ENCODE measurements at places on chromosomes 7 and 10. TPM values are rescaled to one million over a fixed set of nuclear protein-coding genes. Genes with fewer than 3 reads are reported as not detected.

Gene VOPP1
- 57.5 TPM for total RNA-seq

Gene ANKRD30A
- not detected for total RNA-seq

Gene CDNF
- 0.88 TPM for total RNA-seq

Gene MYL10
- not detected for total RNA-seq

Gene NPSR1
- not detected for total RNA-seq

Gene LRRD1
- 0.29 TPM for total RNA-seq

Gene GIMAP1
- not detected for total RNA-seq

Gene CALHM1
- 0.31 TPM for total RNA-seq

Gene GBX1
- total RNA-seq, result not detected

Gene BICC1
- 10.3 TPM for total RNA-seq

Gene PRKG1
- 14.8 TPM for total RNA-seq

Gene CHCHD1
- total RNA-seq, result 45.3 TPM

Gene CYP2C19
- 0.08 TPM for total RNA-seq

Gene TRIM8
- total RNA-seq, result 230 TPM
